ENCODE measurements at places on chromosomes 12 and 14. TPM values are rescaled to one million over a fixed set of nuclear protein-coding genes. Genes with fewer than 3 reads are reported as not detected.

DNA sequence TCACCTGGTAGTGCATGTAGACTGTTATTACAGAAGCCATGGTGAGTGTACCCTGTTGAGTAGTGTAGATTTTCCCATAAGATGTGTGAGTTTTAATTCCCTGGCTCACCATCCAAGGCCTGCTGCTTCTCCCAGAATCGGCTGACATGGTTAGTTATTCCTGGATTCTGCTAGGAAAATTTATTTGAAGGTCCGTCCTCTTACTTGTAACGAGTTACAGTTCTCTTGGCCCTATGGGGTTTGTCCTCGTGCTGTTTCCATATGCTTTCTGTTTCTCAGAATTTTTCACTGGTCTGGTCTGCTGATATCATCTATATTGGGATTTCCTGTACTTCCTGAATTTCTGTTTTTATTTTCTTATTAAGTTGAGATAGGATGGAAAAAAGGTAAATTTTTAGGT is 423.3 kb upstream of the RGS6 start:
- DNase-seq, result no peak

DGLUCY gene
- 55.4 TPM for total RNA-seq

KRT85 gene
- not detected for total RNA-seq

GRCh38 chr12:103105971-103106597 is 148.6 kb downstream of the ASCL1 start:
- DNase-seq, result no peak

- no peak for DNase-seq
These were observed 340.4 kb downstream of the NAV3 start for GRCh38 chr12:78171061-78171460.
